ENCODE measurements at places on chromosomes 7 and 10. TPM values are rescaled to one million over a fixed set of nuclear protein-coding genes. Genes with fewer than 3 reads are reported as not detected.

The SLC18A3 gene
- not detected for total RNA-seq

The PNLIPRP3 gene
- 53.2 TPM for total RNA-seq

The MSRB2 gene
- total RNA-seq: 11.1 TPM

The WEE2 gene
- total RNA-seq: not detected

The TRRAP gene
- total RNA-seq: 8.2 TPM

The SMURF1 gene
- total RNA-seq: 42.4 TPM

The GDF2 gene
- not detected for total RNA-seq

The PTPRZ1 gene
- total RNA-seq: 3.5 TPM
